ENCODE measurements at places on chromosomes 4 and X. TPM values are rescaled to one million over a fixed set of nuclear protein-coding genes. Genes with fewer than 3 reads are reported as not detected.

Gene TCEAL6
- not detected for total RNA-seq

Gene WDFY3
- 42.9 TPM for total RNA-seq

Gene ADH1A
- total RNA-seq: not detected

Gene CHIC1
- total RNA-seq: 9.6 TPM

Gene EREG
- 2.0 TPM for total RNA-seq

Gene POF1B
- 3.1 TPM for total RNA-seq
